ENCODE measurements at places on chromosomes 2 and 18.

DNA sequence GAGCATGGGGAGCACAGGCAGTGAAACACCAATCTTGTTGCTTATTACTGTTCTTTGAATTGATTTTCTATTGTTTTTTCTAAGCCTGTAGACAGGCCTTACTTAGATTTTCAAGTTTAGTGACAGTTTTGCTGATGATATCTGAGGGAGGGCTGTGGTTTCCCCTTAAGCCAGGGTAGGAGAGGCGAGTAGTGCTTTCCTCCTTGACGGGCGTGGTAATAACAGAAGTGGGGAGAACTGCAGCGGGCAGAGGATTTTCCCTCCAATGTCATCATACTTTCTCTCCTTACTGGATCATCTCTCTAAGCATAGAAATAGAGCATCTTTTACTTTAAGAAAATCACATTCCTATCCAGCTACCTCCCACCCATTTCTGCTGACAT is 314.4 kb downstream of the ALK start:
- DNase-seq: no peak

DNA sequence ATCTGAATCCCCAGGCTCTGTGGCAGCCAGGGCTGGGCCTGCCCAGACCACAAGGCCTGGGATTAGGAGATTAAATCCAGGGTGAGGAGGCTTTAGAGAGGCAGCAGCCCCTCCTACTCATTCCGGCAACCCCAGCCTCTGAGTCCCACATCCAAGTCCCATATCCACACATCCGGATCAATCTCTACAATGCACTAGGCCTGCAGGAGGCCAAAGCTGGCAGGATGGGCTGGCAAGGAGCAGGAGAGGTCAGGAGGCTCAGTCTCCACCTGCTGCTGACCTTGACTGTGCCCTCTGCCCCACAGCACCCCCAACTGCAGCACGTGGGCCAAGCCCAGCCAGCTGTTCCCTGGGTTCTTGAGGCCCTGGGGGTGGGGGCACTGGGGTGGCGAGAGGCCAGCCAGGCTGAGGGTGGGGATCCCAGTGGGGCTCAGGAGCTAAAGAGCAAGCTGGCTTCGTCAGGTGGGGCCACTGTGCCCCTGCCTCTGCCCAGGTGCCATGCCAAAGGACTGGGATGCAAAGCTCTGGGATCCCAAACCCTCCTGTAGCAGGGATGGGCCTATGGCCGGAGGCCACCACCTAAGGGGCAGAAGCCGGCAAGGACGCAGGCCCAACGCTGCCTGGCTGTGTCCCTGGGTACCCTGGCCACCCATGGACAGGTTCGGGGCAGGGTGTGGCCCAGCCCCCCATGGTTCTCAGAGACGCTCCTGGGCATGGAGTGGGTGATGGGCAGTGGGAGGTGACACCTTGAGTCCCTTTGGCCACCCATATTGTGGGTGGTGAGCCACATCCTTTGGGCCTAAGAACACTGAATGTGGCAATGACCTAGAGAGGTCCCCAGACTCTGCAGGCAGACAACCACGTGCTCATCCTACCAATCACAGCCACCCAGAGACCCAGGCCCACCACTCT is 3.2 kb downstream of the KIF1A start:
- DNase-seq: no peak

DNA sequence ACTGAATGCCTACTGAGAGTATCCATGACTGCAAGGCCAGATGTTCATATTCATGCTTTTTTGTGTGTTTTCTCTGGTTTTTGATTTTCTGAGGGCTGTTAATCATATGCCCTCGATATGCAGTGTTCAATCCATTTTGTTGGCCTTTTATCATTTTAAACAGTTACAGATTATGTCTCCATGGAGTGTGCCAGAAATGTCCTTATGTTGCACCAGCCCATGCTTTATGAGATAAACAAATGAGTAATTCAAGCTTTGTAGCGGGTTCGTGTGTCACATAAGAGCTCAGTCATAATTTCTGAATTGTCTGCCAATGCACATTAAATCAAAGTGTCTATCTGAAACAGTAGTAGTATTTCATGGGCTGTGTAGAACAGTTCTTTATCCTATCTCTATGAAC is 583.0 kb downstream of the THSD7B start:
- no peak for DNase-seq

GRCh38 chr2:234640657-234641056 is 143.8 kb upstream of the ARL4C start:
- DNase-seq: no peak

DNA sequence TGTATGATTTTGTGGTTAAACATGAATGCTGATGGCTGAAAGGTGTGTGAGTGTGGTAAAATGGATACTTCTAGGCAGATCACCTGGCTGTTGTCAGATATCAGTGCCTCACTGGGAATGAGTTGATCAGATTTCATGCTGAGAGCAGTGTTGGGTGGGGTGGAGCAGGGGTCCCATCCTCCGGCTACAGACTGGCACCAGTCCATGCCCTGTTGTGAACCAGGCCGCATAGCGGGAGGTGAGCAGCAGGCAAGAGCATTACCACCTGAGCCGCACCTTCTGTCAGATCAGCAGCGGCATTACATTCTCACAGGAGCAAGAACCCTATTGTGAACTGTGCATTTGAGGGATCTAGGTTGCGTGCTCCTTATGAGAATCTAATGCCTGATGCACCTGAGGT is 78.7 kb downstream of the GLI2 start:
- DNase-seq: no peak

- no peak for DNase-seq
Measured at GRCh38 chr2:134783912-134784311, 54.5 kb upstream of the ACMSD start.

GRCh38 chr2:96693286-96694200 is 46.3 kb downstream of the LMAN2L start:
- DNase-seq: no peak

GRCh38 chr2:119350311-119350998 is 16.2 kb downstream of the C2orf76 start:
- DNase-seq: no peak

DNA sequence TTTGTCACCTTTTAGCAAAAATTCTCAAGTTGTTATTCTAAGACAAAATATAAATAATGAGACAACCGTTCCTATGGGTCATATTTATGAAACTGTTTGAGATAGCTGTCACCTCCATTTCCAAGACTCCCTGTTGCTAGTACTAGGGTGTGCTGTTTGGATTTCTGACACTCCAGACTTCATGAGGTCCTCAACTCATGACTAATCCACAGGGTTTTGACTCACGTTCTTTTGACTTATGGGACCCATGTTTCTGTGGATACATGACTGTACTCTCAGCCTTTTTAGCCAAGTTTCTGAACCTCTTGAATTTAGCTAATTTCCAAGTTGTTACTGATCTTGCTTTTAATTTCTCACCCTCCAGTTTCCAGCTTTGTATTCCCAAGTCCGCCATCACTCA is 178.7 kb upstream of the FAM98A start:
- DNase-seq: no peak

DNA sequence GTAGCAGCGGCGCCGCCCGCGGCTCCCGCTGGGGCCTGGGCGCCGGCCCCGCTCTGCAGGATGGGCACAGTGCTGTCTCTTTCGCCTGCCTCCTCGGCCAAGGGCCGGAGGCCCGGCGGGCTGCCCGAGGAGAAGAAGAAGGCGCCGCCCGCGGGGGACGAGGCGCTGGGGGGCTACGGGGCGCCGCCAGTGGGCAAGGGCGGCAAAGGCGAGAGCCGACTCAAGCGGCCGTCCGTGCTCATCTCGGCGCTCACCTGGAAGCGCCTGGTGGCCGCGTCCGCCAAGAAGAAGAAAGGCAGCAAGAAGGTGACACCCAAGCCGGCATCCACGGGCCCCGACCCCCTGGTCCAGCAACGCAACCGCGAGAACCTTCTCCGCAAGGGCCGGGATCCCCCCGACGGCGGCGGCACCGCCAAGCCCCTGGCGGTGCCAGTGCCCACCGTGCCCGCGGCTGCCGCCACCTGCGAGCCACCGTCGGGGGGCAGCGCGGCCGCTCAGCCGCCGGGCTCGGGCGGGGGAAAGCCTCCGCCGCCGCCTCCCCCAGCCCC is 369 bp downstream of the CDK5R2 start:
- DNase-seq: no peak

- no peak for DNase-seq
Measured at GRCh38 chr2:191148791-191149190, 2.0 kb downstream of the STAT4 start.

- DNase-seq: no peak
Measured at GRCh38 chr2:177897278-177897677, 175.3 kb downstream of the PDE11A start.

DNA sequence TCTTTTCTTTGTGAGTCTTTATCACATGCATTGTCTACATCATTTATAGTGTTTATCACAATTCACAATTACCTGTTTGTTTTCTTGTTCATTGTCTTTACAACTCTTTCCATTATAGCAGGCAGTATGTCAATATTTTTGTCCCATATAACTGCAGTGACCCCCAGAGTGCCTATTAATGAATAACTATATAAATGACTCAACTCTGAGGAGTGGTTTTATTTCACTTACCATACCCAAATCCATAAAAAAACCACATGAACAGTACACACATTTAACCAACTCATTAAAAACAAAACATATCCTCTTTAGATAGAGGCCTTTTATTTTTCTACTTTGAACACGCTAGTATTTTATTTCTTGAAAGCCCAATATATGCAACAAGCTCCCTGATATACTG is 1419.1 kb upstream of the NXPH2 start:
- no peak for DNase-seq

GRCh38 chr18:77098029-77098428 is 34.6 kb downstream of the MBP start:
- no peak for DNase-seq

DNA sequence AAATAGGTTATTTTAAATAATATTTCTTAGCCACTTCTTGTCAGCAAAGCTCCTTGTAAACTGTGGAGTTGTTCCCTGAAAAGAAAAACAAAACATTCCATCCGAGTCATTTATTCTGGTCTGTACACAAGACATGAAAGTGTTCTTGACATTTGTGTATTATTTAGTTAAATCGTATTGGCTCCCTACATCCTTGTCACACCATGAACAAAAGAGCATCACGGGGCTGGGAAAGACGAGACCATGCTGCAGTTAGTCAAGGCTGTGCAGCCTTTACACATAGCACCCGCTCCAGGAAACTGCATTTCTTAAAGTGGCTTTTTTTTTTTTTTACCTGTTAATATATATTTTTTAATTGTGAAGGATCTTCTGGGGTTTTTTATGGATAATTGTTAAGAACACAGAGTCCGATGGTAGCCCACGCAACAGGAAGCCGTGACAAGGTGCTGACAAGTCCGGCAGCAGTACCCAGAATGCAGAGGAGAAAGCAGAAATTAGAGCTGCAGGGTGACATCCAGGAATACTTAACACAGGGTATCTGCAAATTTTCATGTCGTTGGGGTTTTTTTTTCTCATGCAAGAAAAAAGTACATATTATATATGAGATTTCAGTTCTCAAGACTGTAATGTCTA is 588.4 kb downstream of the ARHGAP15 start:
- DNase-seq: no peak

DNA sequence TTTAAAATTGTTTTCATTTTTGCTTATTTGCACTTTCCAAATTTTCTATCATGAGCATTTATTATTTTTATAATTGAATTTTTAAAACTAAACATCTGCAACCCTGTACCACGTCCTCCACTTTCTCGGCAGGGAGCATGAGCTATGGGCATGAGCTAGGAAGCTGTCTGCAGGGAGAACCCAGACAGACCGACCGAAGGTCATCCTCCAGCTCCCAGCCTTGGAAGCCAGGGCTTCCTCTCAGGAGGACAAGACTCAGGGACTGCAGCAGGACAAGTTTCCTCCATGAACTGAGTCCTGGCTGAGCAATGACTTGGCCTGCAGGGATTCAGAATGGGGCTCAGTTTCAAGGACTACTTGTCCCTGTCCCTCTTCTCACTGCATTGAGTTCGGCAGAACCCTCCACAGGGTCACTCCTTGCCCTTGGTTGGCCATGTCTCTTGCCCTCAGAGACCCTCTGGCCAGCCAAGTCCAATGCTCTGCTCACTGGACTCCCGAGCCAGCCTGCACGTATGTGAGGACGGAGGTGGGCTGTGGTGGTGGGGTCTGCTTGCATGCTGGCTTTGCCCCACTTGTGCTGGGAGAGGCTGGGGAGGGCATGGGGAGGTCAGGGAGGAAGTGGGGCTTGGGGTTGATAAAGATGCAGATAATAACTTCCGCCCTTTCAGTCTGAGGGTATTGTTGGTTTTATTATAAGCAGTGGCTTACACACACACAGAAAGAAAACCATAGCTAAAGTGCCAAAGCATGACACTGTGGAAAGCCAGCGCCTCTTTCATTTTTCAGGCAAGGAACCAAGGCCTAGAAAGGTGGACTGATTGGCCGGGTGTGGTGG is 6.6 kb downstream of the NMUR1 start:
- no peak for DNase-seq

DNA sequence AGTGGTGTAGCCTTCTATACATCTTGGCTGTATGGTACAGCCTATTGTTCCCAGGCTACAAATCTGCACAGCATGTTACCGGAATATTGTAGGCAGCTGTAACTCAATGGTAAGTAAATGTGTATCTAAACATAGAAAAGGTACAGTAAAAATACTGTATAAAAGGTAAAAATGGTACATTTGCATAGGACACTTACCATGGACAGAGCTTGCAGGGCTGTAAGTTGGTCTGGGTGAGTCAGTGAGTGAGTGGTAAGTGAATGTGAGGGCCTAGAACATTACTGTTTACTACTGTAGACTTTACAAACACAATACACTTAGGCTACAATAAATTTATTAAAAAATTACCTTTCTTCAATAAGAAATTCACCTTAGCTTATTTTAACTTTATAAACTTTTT is 3.7 kb upstream of the MRPS9 start:
- DNase-seq: no peak

GRCh38 chr2:2273421-2273820 is 57.7 kb downstream of the MYT1L start:
- DNase-seq: no peak

DNA sequence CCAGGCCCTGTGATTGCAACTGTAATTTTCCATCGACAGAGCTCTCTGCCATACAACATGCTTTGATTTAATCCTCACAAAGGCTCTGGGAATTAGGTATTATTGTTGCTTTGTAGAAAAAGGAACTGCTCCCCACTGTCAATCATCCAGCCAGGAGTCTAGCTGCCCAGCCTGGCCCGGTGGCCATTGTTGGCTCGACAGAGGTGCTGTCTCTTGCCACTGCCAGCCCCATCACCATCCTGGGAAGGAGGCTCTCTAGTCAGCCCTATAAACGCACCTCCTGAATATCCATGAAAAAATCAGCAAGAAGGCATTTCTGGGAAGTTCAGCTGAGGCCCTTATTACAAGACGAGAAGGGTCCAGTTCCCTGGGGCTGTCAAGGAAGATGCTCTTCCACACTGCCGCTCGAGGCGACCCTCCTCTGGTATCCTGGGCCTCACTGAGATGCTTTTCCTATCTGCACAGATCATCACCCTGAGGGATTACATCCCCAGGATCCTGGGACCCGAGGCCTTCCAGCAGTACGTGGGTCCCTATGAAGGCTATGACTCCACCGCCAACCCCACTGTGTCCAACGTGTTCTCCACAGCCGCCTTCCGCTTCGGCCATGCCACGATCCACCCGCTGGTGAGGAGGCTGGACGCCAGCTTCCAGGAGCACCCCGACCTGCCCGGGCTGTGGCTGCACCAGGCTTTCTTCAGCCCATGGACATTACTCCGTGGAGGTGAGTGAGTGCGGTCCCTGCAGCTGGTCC is 71.0 kb downstream of the TPO start:
- DNase-seq: no peak

- no peak for DNase-seq
Measured at GRCh38 chr2:86821306-86821705, 30.6 kb upstream of the CD8A start.

GRCh38 chr18:48917579-48918517 is 32.9 kb downstream of the SMAD7 start:
- DNase-seq: no peak

Measured in stimulated activated CD8-positive, alpha-beta memory T cell treated with anti-CD3 and anti-CD28 coated beads, Interleukin-4, amount 100 ng/mL, for 24 hours (primary cell).